ENCODE measurements at places on chromosomes 2 and 18.

GRCh38 chr2:13758412-13758811 lies 874.1 kb upstream of the LRATD1 start:
- DNase-seq = no peak

DNA sequence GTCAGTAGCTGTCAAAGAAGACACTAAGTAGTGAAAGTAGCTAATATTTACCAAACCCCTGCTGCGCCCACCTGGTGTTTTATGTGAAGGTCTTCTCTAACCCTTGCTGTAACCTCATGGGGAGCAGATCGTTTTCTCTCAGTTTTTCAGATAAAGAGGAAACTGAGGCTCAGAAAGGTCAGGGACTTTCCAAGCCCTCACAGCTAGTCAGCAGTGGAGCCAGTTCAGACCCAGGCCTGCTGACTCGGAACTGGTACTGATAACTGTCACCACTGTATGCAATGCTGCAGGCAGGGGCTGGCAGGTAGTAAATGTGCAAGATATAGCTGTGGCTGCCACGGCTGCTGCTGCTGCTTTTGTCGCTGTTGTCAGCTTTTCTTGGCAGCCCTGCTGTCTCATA lies 69.1 kb downstream of the LRRFIP1 start:
- DNase-seq = peak; percentile 14

DNA sequence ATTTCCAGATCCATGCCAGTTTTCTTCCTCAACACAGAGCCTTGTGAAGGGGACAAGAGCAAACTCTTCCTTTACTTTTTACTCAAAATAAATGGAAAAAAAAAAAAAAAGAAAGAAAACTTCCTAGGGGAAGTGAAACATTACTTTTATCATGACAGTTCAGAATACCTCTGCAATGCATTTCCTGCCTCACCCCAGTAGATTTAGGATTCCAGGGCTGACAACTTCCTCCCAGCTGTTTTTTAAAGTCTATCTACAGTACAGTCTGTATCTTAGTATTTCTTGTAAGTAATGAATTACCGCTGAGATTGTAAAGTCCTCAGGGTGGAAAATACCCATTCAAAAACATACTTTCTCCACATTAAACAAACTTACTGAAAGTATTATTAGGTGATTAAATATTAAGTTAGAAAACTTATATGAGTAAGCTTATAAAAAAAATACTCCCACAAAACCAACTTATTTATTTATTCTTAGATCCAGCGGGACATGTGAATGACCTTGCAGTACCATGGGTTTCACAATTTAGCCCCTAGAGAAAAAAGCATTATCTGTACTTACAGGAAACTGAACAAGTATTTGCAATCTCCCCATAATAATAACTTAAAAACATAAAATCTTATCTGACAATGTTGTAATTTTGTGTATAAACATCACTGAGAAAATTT lies 117.7 kb downstream of the RBMS1 start:
- no peak for DNase-seq

GRCh38 chr2:228446734-228447133 lies 265.2 kb upstream of the SPHKAP start:
- DNase-seq = no peak

GRCh38 chr2:10255189-10256030 lies 47.3 kb upstream of the HPCAL1 start:
- DNase-seq = no peak

- DNase-seq = no peak
These were observed 28.0 kb downstream of the DNER start for GRCh38 chr2:229686122-229686919.

- DNase-seq = no peak
These were observed 53.0 kb upstream of the LRP2 start for GRCh38 chr2:169415233-169415748.

DNA sequence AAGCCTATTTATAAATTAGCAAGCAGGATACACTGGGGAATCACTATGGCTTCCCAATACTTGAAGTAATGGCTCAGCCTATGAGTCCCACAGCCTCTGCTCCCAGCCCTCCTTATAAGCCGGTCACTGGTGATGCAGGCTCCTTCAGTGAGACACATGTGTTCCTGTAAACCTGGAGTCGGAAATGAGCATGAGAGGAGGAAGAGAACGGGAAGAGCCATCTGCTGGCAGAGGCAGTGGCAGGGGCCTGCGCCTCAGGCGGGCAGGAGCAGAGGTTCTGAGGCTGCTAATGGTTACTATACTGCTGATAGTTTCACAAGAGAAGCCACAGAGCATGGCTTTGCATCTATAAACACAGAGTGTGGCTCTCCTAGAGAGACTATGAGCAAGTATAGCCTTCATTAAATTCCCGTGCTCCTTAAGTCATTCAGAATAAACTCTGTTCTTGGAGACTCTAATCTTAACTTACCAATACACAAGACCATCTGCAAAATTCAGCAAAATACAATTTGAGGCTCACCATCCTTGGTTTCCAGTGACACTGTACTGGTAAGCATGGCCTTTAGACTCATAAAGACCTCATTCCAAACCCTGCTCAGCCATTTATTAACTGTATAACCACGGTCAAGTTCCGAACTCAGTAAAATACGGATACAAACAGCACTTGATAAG lies 63.3 kb downstream of the FBXO15 start:
- DNase-seq = no peak
